ENCODE measurements at places on chromosomes 2 and 18.

DNA sequence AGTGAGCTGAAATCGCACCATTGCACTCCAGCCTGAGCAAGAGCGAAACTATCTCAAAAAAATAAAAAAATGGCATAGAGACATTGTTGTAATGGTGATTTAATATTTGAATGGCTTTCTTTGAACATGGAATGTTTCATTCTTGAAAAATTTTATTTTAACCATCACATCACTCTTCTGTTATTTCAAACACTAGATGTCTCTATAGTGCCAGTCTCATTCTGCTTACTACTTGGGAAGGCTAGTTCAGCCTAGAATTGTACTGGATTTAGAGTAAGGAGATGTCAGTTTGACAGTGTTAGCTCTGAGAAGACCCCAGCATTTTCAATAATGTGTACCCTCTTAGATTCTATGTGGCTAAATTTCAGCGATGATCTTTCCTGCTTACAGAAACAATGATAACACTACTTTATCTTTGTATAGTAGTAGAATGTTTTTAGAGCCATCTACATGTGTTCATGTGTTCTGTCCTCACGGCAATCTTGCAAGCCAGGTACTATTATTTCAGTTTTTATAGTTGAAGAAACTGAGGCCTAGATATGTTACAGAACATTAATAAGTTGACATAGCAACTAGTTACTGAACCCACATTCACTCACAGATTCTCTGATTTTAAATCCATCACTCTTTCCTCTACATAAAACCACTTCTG is 142.9 kb upstream of the ZSWIM2 start:
- DNase-seq: no peak

DNA sequence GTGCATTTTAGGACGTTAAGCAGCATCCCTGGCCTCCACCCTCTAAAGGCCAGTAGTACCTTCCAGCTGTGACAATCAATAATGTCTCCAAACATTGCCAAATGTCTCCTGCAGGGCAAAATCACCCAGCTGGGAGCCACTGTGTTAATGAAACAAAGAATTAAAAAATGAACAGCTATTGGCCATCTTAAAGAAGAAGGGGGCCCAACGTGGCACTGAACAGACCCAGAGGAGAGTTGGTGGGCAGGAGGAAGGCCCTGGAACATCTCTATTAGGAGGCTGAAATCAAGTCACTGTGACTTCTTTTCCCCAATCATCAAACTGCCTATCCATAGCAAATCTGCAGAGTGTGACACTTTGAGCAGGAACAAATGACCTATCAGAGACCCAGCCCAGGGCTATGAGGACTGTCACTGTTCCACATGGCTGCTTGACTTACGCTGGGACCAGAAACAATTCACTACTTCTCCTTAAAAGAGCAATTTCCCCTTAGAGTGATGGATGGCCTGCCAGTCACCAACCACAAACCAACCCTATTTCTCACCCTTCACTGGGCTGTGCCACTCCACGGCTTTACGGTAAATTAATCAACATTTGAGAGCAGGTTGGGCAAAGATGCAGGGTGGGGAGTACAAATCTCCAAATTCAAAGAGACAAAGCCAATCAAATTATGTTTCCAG is 35.2 kb upstream of the TEX51 start:
- DNase-seq: no peak

- DNase-seq: no peak
Observed at GRCh38 chr18:41873730-41874129, 81.3 kb upstream of the PIK3C3 start.

DNA sequence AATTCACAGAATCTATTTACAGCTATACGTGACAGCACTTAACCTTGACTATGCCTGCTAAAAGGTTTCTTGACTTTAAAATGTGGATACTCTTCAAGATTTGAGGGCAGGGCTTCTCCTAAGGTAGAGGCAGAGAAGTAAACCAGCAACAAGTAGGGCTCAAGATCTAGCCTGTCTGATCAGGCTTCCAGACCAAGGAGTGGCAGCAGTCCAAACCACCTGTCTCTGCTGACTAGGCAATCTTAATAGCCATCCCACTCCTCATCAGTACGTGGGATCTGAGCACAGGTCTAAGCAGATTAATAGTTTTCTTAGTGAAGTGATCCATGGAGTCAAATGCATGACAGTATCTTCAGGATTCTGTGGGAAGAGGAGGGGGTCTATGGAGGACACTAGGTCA is 100.4 kb downstream of the GPD2 start:
- no peak for DNase-seq

GRCh38 chr2:74149570-74150319 is 2.0 kb upstream of the BOLA3 start:
- DNase-seq: no peak

- DNase-seq: no peak
Observed at GRCh38 chr2:227285741-227286236, 39.3 kb upstream of the MFF start.

Measured in hematopoietic multipotent progenitor cell treated with erythropoietin and hydrocortisone succinate and interleukin-3 and kit ligand, for 17 days (in vitro differentiated cells).